ENCODE measurements at places on chromosomes 11 and 22.

GRCh38 chr11:115080923-115081680 is 402.8 kb downstream of the NXPE2 start:
- no peak for DNase-seq

- no peak for DNase-seq
These were observed 10.5 kb upstream of the MUC2 start for GRCh38 chr11:1064167-1064566.

DNA sequence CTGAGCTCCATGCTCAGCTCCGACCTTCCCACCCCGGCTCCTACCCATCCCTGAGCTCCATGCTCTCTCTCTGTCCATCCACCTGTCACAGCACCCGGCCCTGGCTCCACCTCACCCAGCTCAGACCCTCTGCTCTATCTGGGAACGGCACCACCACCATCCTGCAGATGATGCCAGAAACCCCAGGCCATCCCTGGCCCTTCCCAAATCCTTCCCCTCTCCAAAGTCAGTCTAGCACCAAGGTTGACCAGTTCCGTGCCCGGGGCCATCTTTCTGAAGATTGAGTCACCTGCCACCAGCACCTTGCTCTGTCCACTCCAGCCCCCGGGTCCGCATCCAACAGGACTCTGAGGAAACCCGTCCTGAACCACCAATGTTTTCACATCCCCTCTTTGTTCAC is 969.6 kb downstream of the BRD1 start:
- no peak for DNase-seq

GRCh38 chr22:22848364-22848866 is 39.2 kb upstream of the IGLL5 start:
- peak; percentile 79 for DNase-seq

DNA sequence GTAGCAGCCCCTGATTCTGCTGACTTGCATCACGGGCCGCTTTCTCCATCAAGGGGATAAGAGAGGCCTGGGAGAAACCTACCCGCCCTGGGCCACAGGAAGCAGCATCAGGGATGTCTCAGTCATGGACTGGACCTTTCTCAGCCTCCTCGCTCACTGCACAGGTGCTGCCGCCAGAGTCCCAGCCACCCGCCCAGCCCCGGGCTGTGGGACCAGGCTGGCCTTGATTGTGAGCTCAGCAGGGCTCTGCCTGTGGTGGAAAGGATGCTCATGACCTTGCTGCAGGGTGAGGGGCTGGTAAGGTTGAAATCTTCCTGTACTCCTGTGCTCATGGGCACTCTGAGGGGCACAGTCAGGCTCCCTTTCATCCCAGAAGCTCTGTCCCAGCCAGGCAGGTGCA is 26.0 kb upstream of the GGTLC2 start:
- DNase-seq = no peak

GRCh38 chr11:69711822-69712801 is 8.3 kb upstream of the FGF19 start:
- peak; percentile 44 for DNase-seq
